Caco-2 (cell line): ENCODE measurements at places on chromosomes 11 and 22. TPM values are rescaled to one million over a fixed set of nuclear protein-coding genes. Genes with fewer than 3 reads are reported as not detected.

The MLC1 gene
- 0.14 TPM in 1 of 2 replicates, not detected in the other for total RNA-seq

The CRYBA4 gene
- 0.68 TPM in 1 of 2 replicates, not detected in the other for total RNA-seq

The LIF gene
- total RNA-seq = 8.0 and 9.7 TPM in 2 replicates

The INSC gene
- not detected in 2 replicates for total RNA-seq

- H3K4me1 ChIP-seq = no peaks in the 10 kb centered on the region
- no peaks in the 10 kb centered on the region for H3K36me3 ChIP-seq
- no peak overlapping the region for H3K4me3 ChIP-seq
- H3K27ac ChIP-seq = no peak overlapping the region
- no peaks in the 10 kb centered on the region for H3K27me3 ChIP-seq
Measured at GRCh38 chr11:91295591-91295990, 929.0 kb upstream of the FAT3 start.

- peaks cover 1% of the 10 kb centered on the region for H3K27me3 ChIP-seq
- H3K4me1 ChIP-seq = no peaks in the 10 kb centered on the region
- no peak overlapping the region for H3K27ac ChIP-seq
- DNase-seq = no peak
- no peak overlapping the region for H3K4me3 ChIP-seq
Measured at GRCh38 chr22:29710922-29711593, 8.7 kb upstream of the CABP7 start.

DNA sequence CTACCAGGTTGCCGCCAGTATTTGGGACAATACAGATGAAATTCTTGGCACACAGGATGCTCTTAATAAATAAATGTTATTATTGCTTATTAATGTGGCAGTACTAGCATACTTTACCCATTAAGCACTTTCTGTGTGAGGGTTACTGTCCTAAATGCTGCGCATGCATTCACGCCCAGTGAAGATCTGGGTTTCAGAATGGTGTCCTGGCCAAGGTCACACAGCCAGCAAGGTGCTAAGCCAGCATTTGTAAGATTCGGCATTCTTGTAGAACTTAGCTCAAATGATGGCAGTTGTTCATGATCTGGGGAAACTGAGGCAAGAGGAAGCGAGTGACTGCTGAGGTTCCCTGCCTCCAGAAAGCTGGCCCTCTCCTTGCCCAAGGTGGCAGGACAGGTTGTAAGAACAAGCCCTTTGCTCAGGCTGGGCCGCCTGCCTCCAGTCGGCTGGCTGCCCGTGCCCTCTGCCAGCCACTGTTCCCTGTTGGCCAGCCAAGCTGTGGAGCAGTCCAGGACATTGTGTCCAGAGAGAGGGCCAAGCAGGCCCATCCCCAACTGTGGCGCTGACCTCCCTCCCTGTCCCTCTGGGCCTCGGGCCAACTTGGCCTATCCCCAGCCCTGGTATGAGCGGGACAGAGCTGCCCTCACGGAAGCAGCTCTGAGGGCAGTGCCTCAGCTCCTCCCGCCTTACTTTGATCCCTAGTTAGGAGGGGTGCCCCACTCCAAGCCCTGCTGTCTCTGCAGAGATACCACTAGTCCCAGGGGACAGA is 28.8 kb downstream of the TOB2 start:
- no peak overlapping the region for H3K27ac ChIP-seq
- H3K4me1 ChIP-seq = peaks cover 7% of the 10 kb centered on the region
- H3K36me3 ChIP-seq = no peaks in the 10 kb centered on the region

GRCh38 chr22:40531951-40532900 is 104.3 kb downstream of the MRTFA start:
- no peaks in the 10 kb centered on the region for H3K36me3 ChIP-seq
- H3K4me3 ChIP-seq = no peak overlapping the region
- H3K27ac ChIP-seq = no peak overlapping the region
- no peaks in the 10 kb centered on the region for H3K27me3 ChIP-seq
- peaks cover 16% of the 10 kb centered on the region for H3K4me1 ChIP-seq
